ENCODE measurements at places on chromosomes 3 and 15. TPM values are rescaled to one million over a fixed set of nuclear protein-coding genes. Genes with fewer than 3 reads are reported as not detected.

GRCh38 chr15:60583946-60584345, 105.0 kb upstream of the ICE2 start:
- DNase-seq = no peak
- H3K36me3 ChIP-seq = no peaks in the 10 kb centered on the region
- H3K4me1 ChIP-seq = peaks cover 6% of the 10 kb centered on the region
- no peak overlapping the region for H3K4me3 ChIP-seq

DNA sequence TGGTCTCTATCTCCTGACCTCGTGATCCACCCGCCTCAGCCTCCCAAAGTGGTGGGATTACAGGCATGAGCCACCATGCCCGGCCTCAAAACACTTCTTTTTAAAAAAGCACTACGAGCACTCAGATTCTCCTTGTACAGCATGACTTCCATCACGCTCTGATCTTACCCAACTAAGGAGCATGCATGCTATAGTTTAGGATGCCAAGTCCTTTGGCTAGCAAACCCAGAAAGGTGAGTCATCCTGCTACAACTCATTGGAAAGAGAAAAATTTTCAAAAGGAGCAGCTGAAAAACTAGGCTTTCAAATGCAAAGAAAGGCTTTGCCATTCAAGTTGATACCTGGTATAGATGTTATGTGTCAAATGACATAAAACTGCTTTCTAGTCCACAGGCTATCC, 70.3 kb upstream of the PRICKLE2 start:
- peaks cover 7% of the 10 kb centered on the region for H3K4me1 ChIP-seq
- no peak for DNase-seq
- H3K4me3 ChIP-seq = no peak overlapping the region
- no peak overlapping the region for H3K27ac ChIP-seq
- H3K36me3 ChIP-seq = no peaks in the 10 kb centered on the region
- no peaks in the 10 kb centered on the region for H3K27me3 ChIP-seq

GRCh38 chr3:152381881-152382295, 113.2 kb downstream of the MBNL1 start:
- H3K27me3 ChIP-seq = no peaks in the 10 kb centered on the region
- peak overlapping the region; percentile 10 for H3K4me3 ChIP-seq
- peak overlapping the region; percentile 82 for H3K27ac ChIP-seq
- peaks cover 96% of the 10 kb centered on the region for H3K4me1 ChIP-seq
- H3K36me3 ChIP-seq = no peaks in the 10 kb centered on the region
- DNase-seq = no peak

TERC gene
- not detected for polyA plus RNA-seq

DNA sequence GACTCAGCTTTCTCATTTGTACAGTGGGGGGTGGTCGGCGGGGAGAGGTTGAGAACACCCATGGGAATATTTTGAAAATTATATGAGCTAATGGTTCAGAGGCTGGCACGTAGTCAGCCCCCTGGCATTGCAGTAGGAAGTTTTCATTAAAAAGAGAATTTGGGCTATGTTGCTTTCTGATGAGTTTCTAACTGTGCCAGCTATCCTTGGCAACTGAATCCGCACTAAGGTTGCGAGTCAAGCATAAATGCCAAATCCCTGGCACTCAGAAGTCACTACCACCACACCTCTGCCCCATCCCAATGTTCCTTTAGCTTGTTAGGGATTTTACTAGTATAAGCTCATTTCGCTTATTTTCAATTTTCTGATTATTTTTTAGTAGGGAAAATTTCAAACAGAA, 91.6 kb downstream of the DNASE1L3 start:
- no peaks in the 10 kb centered on the region for H3K27me3 ChIP-seq
- no peak overlapping the region for H3K4me3 ChIP-seq
- H3K4me1 ChIP-seq = peaks cover 12% of the 10 kb centered on the region
- H3K27ac ChIP-seq = no peak overlapping the region
- peaks cover 47% of the 10 kb centered on the region for H3K36me3 ChIP-seq

GRCh38 chr3:125003859-125004595, 51.8 kb downstream of the HEG1 start:
- no peak for DNase-seq
- H3K4me1 ChIP-seq = peaks cover 36% of the 10 kb centered on the region
- H3K27ac ChIP-seq = no peak overlapping the region
- H3K27me3 ChIP-seq = no peaks in the 10 kb centered on the region
- peaks cover 89% of the 10 kb centered on the region for H3K36me3 ChIP-seq
- H3K4me3 ChIP-seq = no peak overlapping the region

DNA sequence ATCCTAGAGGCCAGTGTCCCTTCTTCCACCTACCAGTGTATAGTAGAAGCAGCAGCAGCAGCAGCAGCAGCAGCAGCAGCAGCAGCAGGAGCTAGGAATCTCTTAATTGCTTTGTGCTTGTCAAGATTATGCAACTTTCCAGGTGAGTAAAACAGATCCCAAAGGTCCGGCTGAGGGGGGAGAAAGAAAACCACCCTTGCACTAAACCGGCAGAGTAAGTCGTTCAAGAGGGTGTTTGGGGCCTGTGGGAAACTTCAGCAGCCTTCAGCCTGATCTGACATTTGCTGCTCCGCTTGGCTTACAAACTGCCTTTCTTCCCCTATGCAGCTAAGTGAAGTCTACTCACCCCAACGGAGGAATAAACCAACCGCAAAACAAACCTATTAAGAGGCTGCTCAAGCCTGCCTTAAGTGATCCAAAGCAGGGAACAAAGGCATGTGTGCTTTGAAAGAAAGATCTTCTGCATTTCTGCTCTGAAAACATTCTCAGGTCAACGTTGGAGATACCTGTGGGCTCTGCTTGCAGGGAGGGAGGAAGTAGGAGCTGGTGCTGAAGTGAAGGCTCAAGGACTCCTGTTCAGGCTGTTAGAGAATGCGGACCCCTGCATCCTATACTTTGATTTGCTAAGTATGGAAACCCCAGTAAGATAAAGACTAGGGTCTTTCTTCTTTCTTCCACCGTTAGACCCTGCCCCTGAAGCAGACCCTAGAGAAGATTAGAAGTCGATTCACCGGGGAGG, 35.7 kb upstream of the DLG1 start:
- DNase-seq = peak; percentile 71
- H3K36me3 ChIP-seq = no peaks in the 10 kb centered on the region
- no peaks in the 10 kb centered on the region for H3K27me3 ChIP-seq
- no peak overlapping the region for H3K27ac ChIP-seq

TMEM212 gene
- 0.73 TPM for polyA plus RNA-seq

- no peak for DNase-seq
- H3K4me3 ChIP-seq = no peak overlapping the region
- H3K4me1 ChIP-seq = no peaks in the 10 kb centered on the region
- no peaks in the 10 kb centered on the region for H3K36me3 ChIP-seq
- peaks cover 29% of the 10 kb centered on the region for H3K27me3 ChIP-seq
- H3K27ac ChIP-seq = no peak overlapping the region
Observed at GRCh38 chr3:51869304-51869703, 6.1 kb downstream of the IQCF5 start.

B3GALNT1 gene
- polyA plus RNA-seq = 28.2 TPM

CCDC54 gene
- polyA plus RNA-seq = 0.14 TPM

GRCh38 chr3:6532101-6532500, 328.8 kb upstream of the GRM7 start:
- H3K4me3 ChIP-seq = no peak overlapping the region
- H3K27ac ChIP-seq = no peak overlapping the region
- DNase-seq = no peak
- H3K36me3 ChIP-seq = no peaks in the 10 kb centered on the region
- H3K27me3 ChIP-seq = no peaks in the 10 kb centered on the region
- no peaks in the 10 kb centered on the region for H3K4me1 ChIP-seq

GRCh38 chr15:48845123-48845522, 32.8 kb upstream of the EID1 start:
- no peaks in the 10 kb centered on the region for H3K27me3 ChIP-seq
- no peak for DNase-seq
- H3K4me1 ChIP-seq = no peaks in the 10 kb centered on the region
- H3K27ac ChIP-seq = no peak overlapping the region
- H3K36me3 ChIP-seq = no peaks in the 10 kb centered on the region

DNA sequence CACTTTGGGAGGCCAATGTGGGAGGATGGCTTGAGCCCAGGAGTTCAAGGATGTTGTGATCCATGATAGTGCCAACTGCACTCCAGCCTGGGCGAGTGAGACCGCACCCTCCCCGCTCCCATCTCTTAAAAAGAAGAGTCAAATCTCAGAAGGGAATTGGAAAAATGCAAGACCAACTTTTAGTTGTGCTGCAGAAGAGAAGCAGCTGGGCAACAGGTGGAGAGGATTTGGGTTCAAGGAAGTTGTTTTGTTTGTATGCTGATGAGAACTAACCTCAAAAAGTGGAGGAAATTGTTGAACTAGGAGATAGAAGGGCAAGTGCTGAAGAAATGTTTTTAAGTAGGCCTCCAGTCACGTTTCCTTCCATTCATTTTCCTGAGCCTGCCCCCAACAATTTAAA, 12.8 kb upstream of the PDCD7 start:
- H3K4me3 ChIP-seq = no peak overlapping the region
- no peak for DNase-seq
- H3K27me3 ChIP-seq = no peaks in the 10 kb centered on the region
- H3K4me1 ChIP-seq = no peaks in the 10 kb centered on the region
- H3K27ac ChIP-seq = no peak overlapping the region

CEMIP gene
- polyA plus RNA-seq = 29.4 TPM

DNA sequence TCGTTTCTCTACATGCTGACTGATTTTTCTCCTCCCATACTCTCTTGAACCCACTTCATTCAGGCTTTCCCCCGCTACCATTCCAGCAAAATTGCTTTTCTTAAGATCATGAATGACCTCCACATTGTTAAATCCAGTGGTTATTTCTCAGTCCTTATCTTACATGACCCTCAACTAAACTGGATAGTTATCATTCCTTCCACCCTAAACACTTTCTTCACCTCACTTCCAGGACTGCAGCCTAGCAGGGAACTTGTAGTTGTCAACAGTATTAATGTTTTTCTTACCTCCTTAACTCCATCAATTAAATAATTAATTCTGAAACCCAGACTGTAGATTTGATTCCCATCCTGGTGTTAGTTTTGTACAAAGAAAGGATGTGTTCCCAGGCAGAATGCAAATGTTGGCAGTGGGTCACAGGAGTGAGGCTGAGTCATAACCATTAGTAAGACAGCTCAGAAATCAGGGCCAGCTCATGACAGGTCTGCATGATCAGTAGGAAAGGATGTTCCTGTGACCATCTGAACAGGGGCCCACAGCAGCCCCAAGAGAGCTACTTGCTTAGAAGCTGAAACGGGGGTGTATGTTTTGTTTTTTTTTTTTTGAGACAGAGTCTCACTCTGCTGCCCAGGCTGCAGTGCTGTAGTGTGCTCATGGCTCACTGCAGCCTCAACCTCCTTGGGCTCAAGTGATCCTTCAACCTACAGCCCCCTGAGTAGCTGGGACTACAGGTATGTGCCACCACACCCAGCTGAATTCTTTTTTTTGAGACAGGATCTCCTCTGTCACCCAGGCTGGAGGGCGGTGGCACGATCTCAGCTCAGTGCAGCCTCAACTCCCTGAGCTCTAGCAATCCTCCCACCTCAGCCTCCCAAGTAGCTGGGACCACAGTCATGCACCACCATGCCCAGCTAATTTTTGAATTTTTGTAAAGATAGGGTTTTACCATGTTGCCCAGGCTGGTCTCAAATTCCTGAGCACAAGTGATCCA, 9.1 kb downstream of the BCL2L10 start:
- H3K36me3 ChIP-seq = no peaks in the 10 kb centered on the region
- no peaks in the 10 kb centered on the region for H3K27me3 ChIP-seq
- DNase-seq = no peak

SPRED1 gene
- polyA plus RNA-seq = 44.9 TPM

- H3K4me3 ChIP-seq = peak overlapping the region; percentile 94
- no peaks in the 10 kb centered on the region for H3K36me3 ChIP-seq
- peak overlapping the region; percentile 94 for H3K27ac ChIP-seq
- H3K4me1 ChIP-seq = peaks cover 47% of the 10 kb centered on the region
Observed at GRCh38 chr3:49803465-49804140, 542 bp downstream of the INKA1 start.

GRCh38 chr15:80415358-80415670, 11.1 kb downstream of the ARNT2 start:
- peak; percentile 23 for DNase-seq
- H3K36me3 ChIP-seq = no peaks in the 10 kb centered on the region
- H3K27ac ChIP-seq = no peak overlapping the region
- H3K4me1 ChIP-seq = no peaks in the 10 kb centered on the region

DNA sequence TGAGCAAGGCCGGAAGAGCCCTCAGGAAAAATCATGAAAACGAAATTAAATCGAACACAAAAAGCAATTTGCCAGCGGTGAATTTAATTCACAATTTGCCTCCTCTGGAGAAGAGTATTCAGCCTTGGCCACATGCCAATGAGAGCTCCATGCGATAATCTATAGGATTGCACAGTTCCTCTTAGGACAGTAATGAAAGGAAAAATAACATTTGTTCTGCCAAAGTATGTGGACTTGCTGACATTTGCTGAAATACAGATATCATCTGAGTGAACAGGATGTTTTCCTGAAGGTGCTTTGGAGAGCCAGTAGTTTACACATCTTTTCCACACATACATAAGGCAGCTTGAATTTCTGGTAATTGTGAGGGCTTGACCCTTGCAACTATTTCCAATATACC, 188.6 kb upstream of the PDZRN3 start:
- no peaks in the 10 kb centered on the region for H3K27me3 ChIP-seq
- DNase-seq = no peak
- H3K4me3 ChIP-seq = no peak overlapping the region
- no peak overlapping the region for H3K27ac ChIP-seq
- no peaks in the 10 kb centered on the region for H3K4me1 ChIP-seq

DNA sequence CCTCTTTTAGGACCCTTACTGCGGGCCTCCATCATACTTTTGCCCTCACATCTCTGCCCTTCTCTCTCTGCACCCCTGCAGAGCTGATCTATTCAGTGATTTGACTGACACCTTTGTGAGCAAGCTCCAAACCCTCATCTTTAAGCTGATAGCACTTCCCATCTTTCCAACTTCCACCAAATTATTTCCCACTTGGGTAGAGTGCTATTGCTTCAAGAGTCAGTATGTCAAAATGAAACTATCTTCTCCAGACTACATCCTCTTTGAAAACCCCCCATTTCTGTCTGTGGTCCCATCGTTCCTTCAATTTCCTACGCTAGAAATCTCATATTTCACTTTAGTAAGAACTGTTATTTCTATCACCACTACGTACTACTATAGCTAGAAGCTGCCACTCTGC, 19.7 kb downstream of the ZWILCH start:
- H3K27ac ChIP-seq = no peak overlapping the region
- no peaks in the 10 kb centered on the region for H3K4me1 ChIP-seq
- no peak overlapping the region for H3K4me3 ChIP-seq
- DNase-seq = no peak
- H3K36me3 ChIP-seq = peaks cover 53% of the 10 kb centered on the region

XCR1 gene
- polyA plus RNA-seq = 1.0 TPM

SSUH2 gene
- 2.3 TPM for polyA plus RNA-seq

DNA sequence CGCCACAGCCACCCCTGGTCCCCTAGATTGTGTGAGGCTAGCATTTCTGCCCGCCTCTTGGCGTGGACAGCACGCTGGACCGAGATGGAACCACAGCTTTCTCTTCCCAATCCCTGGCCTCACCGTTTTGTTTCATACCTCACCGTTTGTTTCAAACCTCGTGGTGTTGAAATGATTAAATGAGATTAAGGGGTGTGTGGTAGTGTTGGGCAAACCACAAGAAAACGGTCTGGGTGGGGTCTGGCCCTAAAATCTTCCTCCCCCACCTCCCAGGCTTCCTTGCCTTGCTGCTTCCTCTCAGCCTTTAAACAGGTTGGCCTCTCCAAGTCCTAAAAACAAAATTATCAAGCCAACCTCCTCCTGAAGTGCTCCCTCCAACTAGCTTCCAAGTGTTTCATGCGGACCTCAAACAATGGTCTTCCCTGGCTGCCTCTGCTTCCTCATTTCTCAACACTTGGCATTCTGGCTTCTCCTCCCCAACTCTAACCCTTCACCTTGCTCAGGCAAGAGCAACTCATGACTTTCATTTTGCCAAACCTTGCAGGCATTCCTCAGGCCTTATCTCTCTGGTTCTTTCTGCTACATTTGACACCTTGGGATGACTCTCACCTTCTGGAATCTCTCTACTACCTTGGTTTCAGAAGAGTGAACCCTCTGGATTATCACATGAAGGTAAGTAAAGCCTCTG, 1.4 kb upstream of the ATP13A3 start:
- no peaks in the 10 kb centered on the region for H3K27me3 ChIP-seq
- peaks cover 5% of the 10 kb centered on the region for H3K4me1 ChIP-seq
- H3K4me3 ChIP-seq = peak overlapping the region; percentile 68
- no peaks in the 10 kb centered on the region for H3K36me3 ChIP-seq
- no peak for DNase-seq
